ENCODE measurements at places on chromosomes 6 and 20.

DNA sequence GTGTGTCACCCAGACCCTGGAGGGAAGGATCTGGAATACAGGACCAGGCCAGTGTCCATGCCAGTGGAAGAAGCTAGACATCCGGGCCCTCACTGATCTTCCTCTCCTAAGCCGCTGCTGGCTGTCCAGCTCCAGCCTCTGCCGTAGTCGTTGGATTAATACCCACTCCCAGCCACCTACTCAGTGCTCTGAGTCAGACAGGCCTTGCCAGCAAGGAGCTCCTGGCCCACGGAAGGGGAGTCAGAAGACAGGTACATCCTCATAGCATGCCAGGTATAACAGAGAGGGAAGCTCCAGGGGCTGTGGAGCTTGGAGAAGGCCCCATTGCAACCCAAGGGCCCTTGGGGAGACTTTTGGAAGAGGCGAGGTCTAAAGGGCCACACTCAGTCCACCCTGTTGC, 49.0 kb downstream of the STK35 start:
- peaks cover 7% of the 10 kb centered on the region for H3K4me1 ChIP-seq
- H3K4me3 ChIP-seq = no peak overlapping the region
- no peak overlapping the region for H3K27ac ChIP-seq
- H3K27me3 ChIP-seq = no peaks in the 10 kb centered on the region
- DNase-seq = no peak
- H3K36me3 ChIP-seq = no peaks in the 10 kb centered on the region

GRCh38 chr6:107957308-107957908, 600 bp downstream of the SEC63 start:
- no peaks in the 10 kb centered on the region for H3K36me3 ChIP-seq
- peak overlapping the region; percentile 87 for H3K4me3 ChIP-seq
- H3K27me3 ChIP-seq = no peaks in the 10 kb centered on the region
- no peak for DNase-seq
- H3K4me1 ChIP-seq = no peaks in the 10 kb centered on the region
- H3K27ac ChIP-seq = peak overlapping the region; percentile 90

DNA sequence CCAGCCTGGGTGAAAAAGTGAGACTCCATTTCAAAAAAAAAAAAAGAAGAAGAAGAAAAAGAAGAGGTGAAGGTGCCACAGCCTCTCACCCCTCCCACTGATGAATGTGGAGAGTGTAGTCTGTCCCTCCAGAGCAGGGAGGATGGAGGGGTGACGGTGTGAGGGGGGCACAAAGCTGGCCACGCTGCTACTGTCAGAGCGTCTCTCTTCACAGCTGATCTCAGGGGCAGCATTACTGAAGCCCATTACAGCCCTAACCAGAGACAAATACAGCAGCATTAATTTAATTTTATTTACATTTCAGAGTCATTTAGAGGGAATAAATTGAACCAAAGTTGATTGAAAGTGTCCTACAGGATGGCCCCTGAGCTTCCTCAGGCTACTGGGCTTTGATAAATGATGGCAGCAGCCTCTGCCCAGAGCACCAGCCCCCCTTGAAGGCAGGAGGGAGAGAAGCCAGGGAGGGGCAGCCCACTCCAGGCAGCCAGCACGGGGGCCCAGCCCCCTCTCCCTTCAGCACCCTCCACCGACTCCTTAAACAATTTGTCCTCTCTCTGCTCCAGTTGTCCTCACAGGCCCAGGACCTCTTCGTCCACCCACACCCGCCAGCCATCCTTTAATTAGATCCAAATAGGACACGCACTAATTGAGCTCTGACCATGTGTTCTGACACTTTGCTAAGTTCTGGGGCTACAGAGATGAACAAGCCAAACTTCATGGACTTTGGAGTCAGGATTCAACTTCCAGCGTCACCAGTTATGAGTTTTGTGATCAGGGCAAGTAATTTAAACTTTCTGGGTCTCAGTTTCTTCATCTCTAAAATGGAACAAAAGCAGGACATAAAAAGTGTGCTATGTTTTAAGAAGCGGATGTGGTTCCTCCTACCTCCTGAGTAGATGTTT, 18.6 kb upstream of the ZFAND3 start:
- H3K4me1 ChIP-seq = no peaks in the 10 kb centered on the region
- H3K4me3 ChIP-seq = no peak overlapping the region
- no peak overlapping the region for H3K27ac ChIP-seq
- H3K36me3 ChIP-seq = no peaks in the 10 kb centered on the region

DNA sequence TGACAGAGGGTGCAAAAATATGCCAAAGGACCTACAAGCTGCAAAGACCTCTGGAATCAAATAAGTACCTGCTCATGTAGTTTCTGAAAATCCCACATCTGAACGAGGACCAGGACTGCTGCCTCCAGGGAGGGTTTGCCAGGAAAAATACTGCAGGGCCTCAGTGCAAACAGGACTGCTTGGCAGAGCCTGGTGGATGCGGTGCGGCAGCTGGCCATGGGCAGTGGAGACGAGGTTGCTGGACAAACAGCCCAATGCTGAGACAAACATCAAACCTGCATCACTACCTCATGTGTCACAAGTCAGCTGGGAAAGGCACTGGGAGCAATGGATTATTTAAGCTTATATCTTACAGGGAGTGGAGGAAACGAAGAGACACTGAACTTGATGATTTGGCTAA, 238.8 kb downstream of the PAX1 start:
- no peak overlapping the region for H3K4me3 ChIP-seq
- H3K27ac ChIP-seq = no peak overlapping the region
- H3K36me3 ChIP-seq = no peaks in the 10 kb centered on the region
- DNase-seq = peak; percentile 57
- no peaks in the 10 kb centered on the region for H3K4me1 ChIP-seq
- no peaks in the 10 kb centered on the region for H3K27me3 ChIP-seq

DNA sequence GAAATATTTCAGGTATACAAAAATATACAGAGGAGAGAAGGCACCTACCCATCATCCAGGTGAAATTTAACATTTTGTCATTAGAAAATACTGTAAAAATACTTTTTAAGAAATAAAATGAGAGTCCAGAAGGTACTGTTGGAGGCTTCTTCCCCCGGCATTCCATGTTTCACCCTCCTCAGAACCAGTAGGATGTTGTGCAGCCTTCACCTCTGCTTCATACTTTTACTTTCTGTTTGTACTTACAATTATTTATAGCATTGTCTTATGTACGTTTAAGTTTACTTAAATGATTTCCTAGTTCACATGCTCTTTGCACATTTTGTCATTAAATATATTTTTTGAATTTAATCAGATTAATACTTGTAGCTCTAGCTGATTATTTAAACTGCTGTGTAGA, 30.9 kb downstream of the TMEM200A start:
- H3K36me3 ChIP-seq = no peaks in the 10 kb centered on the region
- no peak overlapping the region for H3K27ac ChIP-seq
- no peak for DNase-seq
- no peaks in the 10 kb centered on the region for H3K4me1 ChIP-seq
- no peaks in the 10 kb centered on the region for H3K27me3 ChIP-seq

GRCh38 chr6:143427109-143427817, 23.2 kb downstream of the ADAT2 start:
- no peaks in the 10 kb centered on the region for H3K4me1 ChIP-seq
- no peaks in the 10 kb centered on the region for H3K36me3 ChIP-seq
- no peak overlapping the region for H3K27ac ChIP-seq
- peak; percentile 31 for DNase-seq
- no peak overlapping the region for H3K4me3 ChIP-seq
- H3K27me3 ChIP-seq = no peaks in the 10 kb centered on the region

GRCh38 chr20:60403105-60403741, 445.0 kb downstream of the CDH26 start:
- DNase-seq = no peak
- no peak overlapping the region for H3K4me3 ChIP-seq
- H3K36me3 ChIP-seq = no peaks in the 10 kb centered on the region
- no peaks in the 10 kb centered on the region for H3K4me1 ChIP-seq
- H3K27me3 ChIP-seq = no peaks in the 10 kb centered on the region

DNA sequence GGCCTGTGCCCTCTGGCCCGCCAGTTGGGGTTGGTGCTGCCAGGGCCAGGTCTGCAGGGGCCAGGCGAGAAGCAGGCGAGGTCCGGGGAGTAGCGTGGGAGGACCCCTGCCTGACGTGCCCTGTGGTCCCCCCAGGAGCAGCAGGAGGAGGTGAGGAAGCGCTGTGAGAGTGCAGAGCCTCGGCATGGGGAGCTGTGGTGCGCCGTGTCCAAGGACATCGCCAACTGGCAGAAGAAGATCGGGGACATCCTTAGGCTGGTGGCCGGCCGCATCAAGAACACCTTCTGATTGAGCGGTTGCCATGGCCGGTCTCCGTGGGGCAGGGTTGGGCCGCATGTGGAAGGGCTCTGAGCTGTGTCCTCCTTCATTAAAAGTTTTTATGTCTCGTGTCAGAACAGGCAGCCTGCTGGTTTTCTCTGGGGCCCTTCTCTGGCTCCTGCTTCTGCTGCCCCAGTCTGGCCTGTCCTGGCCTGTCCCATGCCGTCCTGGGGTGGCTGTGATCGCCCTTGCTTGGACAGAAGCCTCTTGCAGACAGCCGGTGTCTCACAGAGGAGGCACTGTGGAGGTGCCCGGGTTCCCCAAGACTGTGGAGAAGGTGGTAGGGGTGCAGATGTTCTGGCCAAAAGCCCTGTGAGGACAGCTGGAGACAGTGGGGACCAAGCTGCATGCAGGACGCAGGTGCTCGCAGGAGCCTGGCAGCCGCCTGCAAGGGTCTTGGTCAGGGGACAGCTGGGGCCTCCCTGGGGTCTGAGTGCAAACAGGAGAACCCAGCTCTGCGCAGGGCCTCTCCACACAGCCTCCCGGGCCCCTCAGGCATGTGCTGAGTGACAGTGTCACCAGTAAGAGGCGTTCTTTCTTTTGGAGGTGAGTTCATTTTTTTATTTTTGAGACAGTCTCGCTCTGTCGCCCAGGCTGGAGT, 3.0 kb upstream of the C20orf204 start:
- no peak for DNase-seq
- no peak overlapping the region for H3K27ac ChIP-seq
- H3K4me3 ChIP-seq = no peak overlapping the region
- H3K4me1 ChIP-seq = no peaks in the 10 kb centered on the region
- peaks cover 2% of the 10 kb centered on the region for H3K36me3 ChIP-seq
- H3K27me3 ChIP-seq = no peaks in the 10 kb centered on the region
